Posterior vena cava (tissue), 2 donors: ENCODE measurements at places on chromosomes 7 and 10.

GRCh38 chr7:50723173-50723572, 59.5 kb downstream of the GRB10 start:
- no peak for DNase-seq

- no peak for DNase-seq
These were observed 246.0 kb downstream of the TSPAN12 start for GRCh38 chr7:120611975-120612374.

DNA sequence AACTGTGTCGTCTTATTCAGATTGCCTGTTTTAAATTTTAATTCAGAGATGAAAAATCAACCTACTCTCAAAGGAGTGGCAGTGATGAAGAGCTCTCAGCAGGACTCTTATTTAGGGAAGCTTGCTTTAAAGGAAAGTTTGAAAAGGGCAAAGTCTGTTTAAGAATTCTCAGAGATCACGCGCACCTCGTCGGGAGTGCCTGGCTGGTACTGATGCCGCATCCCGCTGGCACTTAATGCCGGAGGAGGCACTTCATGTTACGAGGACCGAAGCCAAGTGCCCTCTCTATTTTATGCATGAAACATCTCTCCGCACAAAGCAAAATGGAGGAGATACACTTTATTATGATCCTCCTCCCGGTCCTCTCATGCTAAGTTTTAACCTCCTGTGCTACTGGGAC, 71.1 kb upstream of the INSYN2A start:
- DNase-seq = no peak

GRCh38 chr10:6089334-6090219, 743 bp downstream of the RBM17 start:
- no peak for DNase-seq

GRCh38 chr10:93755443-93756116, 2.2 kb upstream of the LGI1 start:
- DNase-seq = no peak

- DNase-seq = no peak
These were observed 35.4 kb upstream of the FAM180A start for GRCh38 chr7:135784013-135784412.

DNA sequence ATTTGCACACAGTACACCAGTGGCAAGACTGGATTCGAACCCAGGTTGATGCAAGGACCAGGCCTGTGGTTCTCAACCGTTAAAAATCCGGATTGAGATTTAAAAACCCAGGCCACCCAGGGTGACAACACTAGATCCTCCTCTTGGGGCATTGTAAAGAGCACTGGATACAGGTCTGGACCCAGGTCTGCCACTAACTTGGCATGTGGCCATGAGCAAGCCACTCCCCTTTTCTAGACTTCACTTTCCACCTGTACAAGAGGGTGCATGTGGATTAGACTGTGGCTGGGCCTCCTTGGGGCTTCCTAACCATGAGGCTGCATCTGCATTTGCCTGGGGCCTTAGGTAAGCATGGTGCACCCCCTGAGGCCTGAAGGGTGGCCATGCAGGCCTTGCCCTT, 21.7 kb upstream of the SLC29A3 start:
- DNase-seq = no peak

GRCh38 chr7:26987338-26987737, 108.5 kb downstream of the HOXA1 start:
- no peak for DNase-seq

DNA sequence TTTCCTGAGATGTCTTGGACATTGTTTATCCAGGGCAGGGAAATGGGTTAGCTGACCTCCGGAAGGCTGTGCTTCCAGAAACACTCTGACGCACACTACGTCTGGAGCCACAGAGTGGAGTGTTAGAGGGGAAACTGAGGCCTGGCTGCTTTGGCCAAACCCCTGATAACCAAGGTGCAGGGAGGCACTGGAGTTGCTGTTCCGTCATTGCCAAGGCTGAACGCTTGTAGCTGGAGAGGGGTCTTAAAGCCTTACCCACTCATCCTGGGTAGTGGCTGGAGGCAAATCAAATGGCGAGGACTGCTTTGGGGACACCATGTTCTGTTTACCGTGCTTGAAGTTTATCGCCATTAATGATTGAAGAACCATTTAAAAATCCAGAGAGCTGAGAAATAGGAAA, 604.1 kb upstream of the FOXK1 start:
- no peak for DNase-seq

DNA sequence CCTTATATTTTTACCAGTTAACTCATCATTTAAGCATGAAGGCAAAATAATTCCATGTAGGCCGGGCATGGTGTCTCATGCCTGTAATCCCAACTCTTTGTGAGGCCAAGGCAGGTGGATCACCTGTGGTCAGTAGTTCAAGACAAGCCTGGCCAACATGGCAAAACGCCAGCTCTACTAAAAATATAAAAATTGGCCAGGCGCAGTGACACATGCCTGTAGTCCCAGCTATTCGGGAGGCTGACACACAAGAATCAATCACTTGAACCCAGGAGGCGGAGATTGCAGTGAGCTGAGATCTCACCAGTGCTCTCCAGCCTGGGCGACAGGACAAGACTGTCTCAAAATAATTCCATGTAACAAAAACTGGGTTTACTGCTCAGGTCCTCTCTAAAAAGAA, 18.3 kb downstream of the HNRNPA2B1 start:
- no peak for DNase-seq

DNA sequence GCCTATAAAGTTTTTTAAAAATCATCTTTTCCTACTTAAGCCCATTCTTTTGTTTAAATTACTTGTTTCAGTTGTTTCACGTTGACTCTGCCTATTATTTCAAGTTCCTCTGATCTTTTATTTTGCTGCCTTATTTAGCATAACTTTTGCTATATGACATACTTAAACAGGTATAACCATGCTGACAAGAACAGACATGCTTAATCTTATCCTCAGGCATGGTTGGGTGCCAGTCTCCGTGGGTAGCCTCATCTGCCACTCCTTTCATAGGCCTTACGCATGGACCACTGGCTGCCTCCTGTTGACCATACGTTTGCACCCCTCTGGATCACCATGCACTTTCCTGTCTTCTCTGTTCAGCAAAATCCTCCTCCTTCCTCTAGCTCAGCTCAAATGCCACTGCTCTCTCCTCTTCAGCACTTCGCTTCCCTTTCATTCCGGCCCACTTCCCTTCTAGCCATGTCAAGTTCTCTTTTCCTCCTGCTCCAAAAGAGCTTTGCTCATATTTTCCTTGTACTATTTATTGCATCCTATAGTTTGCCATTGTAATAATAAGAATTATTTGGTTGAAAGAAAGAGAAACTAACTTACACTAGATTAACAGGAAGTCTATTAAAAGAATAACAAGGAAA, 10.0 kb upstream of the TSPAN33 start:
- no peak for DNase-seq

GRCh38 chr10:71266918-71267442, 52.1 kb upstream of the SLC29A3 start:
- no peak for DNase-seq

DNA sequence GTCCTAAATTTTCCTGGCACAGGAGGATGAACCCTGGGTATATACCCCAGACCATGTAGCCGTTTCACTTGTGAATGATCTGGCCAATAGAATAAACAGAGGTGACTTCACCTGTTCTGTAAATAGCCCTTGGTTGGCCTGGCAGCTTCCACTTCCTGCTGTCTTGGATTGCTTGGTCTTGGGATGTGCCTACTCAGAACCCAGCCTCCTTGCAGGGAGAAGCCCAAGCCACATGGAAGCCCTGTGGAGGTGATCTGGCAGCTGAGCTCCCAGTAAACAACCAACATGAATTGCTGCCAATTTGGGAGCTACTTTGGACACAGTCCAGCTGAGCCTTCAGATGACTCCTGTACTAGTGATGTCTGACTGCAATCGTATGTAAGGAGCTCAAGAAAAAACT, 4.8 kb upstream of the RAPGEF5 start:
- DNase-seq = no peak

GRCh38 chr7:30321882-30322192, 37.4 kb downstream of the ZNRF2 start:
- no peak for DNase-seq

DNA sequence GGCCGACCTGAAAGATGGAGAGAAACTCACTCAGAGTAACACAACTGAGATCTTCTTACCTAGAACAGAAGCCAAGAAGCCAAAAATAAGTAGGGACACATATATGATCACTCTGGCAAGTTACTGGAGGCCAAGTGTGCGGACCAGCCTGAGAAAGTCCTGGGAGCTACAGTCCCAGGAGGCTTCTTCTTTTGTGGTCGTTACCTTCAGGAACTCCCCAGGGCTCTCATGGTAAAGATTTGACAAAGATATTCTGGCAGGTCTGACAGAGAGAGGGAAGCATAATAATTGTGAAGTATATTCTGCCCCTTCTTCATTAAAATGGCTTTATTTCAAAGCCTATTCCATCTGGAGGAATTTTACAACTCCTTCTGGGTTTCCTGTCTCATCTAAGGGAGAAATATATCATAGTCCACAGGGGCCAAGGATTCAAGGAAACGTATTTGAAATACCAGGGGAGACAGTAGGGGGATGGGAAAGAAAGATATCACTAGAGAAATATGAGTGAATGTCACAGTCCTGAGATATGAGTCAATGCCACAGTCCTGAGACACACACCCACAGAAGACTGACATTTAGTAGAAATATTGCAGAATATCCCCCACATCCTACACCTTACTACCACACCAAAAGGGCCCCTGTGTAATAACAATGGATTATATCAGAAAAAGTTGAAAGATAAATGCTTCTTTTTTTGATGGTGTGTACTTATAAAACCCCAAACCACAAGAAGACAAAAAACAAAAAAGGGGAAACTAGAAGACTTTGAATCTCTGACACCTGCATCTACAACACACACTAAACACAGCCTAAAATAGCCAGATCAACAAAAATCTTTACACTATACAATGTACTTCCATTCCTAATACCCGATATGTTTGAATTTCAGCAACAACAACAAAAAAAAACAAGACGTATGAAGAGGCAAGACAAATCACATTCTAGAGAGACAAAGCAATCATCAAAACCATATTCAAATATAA, 594.2 kb upstream of the NRG3 start:
- no peak for DNase-seq

DNA sequence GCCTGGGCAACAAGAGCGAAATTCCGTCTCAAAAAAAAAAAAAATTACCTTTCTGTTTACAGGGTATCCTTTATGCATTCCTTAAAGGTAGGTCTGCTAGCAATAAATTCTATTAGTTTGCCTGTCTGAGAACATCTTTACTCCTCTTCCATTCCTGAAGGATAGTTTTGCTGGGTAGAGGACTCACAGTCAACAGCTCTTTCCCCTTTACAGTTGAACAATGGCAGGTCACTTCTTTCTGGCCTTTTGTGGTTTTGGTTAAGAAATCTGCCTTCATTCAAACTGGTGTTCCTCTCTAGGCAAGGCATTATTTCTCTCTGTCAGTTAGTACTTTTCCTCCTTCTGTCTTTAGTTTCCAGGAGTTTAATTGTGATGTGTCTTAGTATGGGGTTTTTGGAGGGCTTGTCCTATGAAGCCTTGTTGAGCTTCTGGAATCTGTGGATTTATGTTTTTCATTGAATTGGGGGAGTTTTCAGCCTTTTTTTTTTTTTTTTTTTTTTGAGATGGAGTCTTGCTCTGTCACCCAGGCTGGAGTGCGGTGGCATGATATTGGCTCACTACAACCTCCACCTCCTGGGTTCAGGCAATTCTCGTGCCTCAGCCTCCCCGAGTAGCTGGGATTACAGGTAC, 4.8 kb upstream of the DNAAF5 start:
- DNase-seq = peak; percentile 3

DNA sequence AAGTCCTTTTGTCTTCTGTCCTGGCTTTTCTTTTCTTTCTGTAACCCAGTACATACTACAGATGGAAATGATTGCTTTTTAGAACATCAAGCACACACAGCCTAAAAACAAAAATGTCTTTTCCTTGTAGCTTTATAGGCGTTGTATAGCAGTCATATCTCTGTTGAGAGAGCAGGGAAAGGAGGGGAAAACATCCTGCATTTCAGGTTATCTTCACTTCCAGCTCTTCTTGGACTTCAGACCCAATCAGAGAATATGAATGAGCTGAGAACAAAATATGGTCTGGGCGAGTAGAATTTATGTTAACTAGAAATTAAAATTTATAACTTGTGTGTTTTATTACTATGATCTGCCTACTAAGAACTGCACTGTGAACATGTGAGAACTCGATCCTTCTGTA, 14.7 kb downstream of the TMEM60 start:
- DNase-seq = no peak

- no peak for DNase-seq
These were observed 373.5 kb downstream of the SEMA3D start for GRCh38 chr7:84813376-84813775.
